ENCODE measurements at places on chromosomes 7 and 10.

DNA sequence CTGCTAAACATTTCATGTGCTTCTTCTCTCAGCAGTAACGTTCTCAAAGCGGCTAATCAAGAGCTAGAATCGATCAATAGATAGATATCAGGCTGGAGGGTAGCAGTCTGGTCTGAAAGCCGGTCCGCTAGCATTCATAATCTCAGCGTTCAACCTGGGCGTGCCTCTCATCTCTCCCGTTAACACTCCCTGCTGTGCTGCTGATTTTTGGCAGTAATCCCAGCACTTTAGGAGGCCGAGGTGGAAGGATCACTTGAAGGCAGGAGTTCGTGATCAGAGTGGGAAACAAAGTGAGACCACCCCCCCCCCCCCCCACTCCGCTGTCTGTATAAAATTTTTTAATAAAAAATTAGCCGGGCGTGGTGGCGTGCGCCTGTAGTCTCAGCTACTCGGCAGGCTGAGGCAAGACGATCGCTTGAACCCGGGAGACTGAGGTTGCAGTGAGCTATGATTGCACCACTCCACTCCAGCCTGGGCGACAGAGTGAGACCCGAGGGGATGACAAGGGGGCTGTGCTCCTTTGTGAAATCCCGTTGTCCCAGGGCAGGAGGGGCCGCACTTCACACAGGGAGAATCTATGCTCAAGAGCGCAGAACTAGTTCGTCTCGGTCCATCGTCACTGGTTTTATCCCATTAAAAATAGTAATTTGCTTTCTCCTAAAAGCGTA lies 624 bp upstream of the CEP55 start:
- no peak for DNase-seq

GRCh38 chr7:2157473-2158279 lies 75.1 kb downstream of the MAD1L1 start:
- no peak for DNase-seq

GRCh38 chr7:9516662-9517061 lies 1083.3 kb downstream of the NXPH1 start:
- no peak for DNase-seq

DNA sequence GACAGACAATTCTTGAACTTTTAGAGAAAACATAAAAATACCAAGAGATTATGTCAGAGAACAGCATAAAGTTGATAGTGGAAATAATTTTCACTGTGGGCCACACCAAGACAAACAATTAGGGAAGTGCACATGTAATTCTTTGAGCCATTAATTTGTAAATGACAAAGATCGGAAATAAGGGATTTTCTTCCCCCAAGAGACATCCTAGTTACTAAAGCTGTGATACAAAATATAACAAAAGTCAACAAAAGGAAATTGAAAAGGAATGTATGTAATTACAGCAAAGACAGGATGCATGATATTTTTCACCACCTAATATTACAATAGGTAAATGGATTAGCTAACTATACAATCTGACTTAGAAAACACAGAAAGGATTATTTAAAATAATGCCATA lies 12.4 kb upstream of the LRRC72 start:
- no peak for DNase-seq

DNA sequence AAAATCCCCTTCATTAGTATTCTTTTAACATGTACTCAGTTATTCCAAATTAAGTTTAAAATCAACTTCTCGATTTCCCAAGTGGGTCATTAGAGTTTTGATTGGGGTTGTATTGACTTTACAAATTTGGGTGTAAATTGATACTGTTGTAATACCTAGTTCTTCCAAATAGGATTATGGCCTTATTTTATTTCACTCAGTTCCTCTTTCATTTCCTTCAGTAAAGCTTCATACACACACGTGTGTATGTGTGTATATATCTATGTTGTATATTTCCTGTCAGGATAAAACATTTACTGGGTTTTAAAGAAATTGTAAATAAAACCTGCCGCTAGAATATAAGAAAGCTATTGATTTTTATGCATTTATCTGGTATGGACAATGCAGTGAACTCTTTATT lies 15.9 kb downstream of the YME1L1 start:
- DNase-seq = no peak

- no peak for DNase-seq
These were observed 5.7 kb downstream of the GIGYF1 start for GRCh38 chr7:100688326-100688860.

DNA sequence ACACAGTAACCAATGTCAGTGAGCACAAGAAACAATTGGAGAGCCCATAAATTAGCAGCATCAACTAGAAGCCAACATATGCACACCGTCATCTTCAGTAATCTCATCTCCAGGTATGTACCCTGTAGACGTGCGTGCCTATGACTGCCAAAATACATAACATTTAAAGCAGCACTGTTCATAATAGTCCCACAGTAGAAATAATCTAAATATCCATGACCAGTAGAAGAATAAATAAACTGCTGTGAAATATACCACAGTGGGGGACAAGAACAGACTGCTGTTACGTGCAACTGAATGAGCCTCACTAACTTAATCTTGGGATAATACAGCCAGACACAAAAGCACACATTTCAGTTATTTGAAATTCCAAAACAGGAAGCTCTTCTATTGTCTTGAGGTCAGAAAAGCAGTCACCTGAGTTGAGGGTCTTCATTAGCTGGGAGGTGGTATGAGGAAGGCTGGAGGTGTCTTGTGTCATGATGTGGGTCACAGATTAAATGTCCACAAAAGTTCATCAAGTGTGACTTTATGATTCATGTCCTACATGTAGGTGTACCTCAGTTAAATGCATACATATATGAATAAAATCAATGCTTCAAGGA lies 454.2 kb upstream of the AKR1E2 start:
- DNase-seq = no peak

DNA sequence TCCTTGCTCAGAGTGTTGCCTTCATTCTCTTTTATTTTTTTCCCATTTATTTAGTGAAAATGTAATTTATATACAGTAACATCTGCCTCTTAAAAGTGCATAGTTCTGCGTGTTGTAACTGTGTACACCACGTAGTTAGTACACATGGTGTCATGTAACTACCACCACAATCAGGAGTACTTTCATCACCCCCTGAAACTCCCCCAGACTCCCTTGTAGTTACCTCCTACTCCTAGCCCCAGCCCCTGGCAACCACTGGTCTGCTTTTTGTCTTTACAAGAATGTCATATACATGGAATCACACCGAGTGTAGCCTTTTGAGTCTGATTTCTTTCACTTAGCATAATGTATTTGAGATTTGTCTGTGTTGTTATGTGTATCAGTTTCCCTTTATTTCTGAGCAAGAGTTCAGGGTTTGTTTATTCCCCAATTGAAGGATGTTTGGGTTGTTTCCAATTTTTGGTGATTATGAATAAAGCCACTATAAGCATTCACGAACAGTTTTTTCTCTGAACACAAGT lies 50.6 kb downstream of the GRK5 start:
- DNase-seq = no peak

DNA sequence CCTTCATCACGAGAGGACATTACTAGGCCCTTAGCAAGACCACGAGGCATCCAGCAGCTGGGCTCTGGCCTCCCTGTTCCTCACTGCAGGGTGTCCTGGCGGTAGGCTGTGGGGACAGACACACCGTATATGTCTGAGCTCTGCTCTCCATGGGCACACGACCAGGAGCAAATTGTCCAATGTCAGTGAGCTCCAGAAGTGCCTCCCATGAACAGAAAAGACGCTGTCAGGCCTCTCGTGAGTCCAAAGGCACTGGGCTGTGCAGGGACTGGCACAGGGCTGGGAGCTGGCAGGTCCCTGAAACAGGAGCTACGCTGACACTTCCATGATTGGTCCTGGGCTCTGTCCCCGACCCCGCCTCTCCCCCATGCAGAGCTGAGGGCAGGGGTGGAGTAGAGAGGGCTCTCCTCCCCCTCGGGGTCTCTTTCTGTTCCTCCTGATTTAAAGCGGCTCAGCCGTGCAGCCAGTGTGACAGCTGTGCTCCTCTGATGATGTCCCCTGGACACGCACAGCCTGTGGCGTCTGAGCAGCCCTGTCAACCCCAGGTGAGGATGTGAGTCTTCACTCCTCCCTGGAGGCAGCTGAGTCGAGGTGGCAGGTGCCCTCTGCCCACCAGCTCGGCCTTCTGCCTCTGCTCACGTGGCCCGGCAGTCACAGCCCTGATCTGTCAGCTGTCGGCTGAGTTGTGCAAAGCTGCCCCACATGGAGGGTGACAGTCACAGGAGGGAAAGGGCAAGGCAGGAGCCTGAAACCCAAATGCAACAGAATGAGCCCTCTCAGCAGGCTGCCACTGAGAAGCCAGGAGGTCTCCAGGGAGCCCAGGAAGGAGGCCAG lies 13.0 kb downstream of the ANTXRL start:
- DNase-seq = no peak

DNA sequence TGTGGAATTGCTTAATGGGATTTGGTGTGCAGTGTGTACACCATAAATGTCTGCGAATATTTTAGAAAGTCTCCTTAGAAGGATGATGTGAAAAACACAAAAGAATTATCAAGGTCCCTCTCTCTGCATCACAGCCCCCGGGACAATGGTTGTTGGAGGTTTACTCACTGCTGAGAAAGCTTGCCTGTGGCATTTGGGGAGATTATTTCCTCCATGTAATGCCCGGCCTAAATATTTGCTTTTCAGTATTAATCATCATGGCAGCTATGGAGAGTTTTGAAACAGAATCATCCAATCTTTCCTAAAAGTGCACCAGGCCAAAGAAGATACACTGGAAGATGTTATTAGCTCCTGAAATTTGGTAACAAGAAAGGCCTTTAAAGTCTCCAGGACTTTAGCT lies 113.8 kb upstream of the ADCY1 start:
- DNase-seq = no peak

DNA sequence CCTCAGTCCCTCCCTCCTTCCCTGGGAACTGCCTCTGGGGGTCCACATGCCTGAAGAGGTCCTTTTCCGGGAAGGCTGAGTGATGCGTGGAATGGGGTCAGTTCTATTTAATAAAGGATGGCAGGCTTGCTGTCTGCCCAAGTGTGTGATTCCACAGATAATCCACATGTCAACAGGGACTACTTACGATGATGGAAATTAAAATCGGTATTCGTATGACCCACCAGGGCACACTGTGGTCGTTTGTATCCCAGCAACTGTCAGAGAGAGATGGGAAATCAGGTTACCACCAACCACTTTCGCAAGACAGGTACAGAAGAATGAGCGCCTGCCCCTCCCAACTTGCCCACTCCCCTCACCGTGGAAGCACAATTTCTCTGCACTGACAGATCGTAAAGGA lies 110.3 kb downstream of the VIPR2 start:
- DNase-seq = no peak

DNA sequence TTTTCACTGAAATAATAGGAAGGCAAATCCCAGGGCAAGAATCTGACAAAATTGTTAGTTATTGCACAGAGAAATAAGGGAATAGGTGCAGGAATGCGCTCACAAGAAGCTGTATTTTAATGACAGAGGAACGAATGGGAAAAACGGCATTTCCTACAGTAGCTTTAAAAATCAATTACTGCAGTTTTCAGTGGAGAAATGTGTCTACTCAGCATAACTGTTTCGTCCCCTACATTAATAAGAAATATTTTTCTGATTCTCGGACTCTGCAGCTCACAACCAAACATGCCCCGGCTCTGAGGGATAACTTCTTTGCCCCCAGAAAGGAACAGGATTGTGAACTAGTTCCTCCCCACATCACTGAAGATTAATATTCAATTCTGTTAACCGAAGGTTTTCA lies 44.9 kb upstream of the TCERG1L start:
- no peak for DNase-seq

GRCh38 chr7:157021071-157021870 lies 10.8 kb upstream of the MNX1 start:
- no peak for DNase-seq

GRCh38 chr10:122310311-122311050 lies 39.4 kb downstream of the BTBD16 start:
- no peak for DNase-seq

- DNase-seq = no peak
These were observed 39.5 kb downstream of the ERCC6 start for GRCh38 chr10:49499305-49499851.

- no peak for DNase-seq
These were observed 9.9 kb upstream of the OR9A4 start for GRCh38 chr7:141906285-141906684.

DNA sequence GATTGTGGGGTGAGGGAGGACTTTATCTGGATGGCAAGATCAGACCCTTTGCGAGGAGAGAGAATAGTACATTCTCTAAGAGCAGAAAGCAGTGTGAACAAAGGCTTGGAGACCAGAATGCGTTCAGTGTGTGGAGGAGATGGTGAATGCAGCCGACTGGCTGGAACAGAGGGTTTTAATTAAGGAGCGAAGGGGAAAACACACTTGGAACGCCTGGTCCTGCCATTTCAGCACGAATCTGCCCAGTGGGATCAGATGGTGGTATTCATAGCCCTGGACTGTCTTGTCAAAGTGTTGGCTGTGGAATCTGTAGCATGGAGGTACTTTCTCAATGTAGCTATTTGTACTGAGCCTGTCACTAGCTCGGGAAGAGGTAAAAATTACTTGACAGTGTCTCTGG lies 260.9 kb downstream of the SLC25A13 start:
- no peak for DNase-seq

DNA sequence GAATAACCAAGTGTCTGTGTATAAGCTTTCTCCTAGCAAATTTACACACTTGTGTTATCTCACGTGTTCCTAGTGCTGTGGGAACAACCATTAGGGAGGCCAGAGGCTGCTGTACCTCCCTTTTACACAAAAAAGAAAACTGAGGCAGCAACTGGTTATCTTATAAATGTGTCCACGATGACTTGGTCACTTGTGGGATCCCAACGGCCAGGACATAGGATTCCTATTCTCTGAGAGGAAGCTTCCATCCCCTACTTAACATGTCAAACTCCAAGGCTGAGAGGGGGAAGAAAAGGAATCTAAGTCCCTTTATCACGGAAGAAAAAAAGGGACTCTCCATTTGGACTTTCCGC lies 484 bp downstream of the ZNF438 start:
- no peak for DNase-seq

GRCh38 chr7:138257459-138258196 lies 181.4 kb downstream of the AKR1D1 start:
- DNase-seq = no peak

DNA sequence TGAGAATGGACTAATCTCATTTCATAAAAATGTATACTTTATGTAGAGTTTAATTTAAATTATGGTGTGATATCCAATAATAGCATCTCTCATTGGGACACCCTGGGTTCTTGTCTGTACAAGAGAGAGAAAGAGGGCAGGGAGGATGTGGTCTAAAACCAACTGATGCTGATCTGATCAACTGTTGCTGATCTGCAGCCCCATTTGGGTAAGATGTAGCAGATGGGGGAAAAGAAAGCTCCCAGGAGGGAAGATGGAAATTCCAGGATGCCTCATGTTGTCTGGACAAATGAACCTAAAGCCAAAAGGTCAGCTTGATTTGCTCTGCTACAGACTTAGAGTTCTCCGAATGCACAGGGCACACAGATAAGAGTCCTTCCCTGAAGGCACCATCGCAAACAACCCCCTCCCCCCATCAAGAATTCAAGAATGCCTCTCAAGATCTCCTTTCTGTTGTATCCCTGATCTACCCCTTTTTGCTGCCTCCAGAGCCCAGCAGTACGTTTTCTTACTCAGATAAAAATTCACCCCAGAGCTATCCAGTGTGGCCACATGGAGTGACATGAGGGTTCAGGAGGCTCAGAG lies 171.4 kb upstream of the INHBA start:
- no peak for DNase-seq

Data from activated T-helper 9 cell treated with anti-CD3 and anti-CD28 coated beads, Interleukin-2, amount 50 U/mL, for 16 hours (primary cell).